ENCODE measurements at places on chromosomes 6 and 20.

DNA sequence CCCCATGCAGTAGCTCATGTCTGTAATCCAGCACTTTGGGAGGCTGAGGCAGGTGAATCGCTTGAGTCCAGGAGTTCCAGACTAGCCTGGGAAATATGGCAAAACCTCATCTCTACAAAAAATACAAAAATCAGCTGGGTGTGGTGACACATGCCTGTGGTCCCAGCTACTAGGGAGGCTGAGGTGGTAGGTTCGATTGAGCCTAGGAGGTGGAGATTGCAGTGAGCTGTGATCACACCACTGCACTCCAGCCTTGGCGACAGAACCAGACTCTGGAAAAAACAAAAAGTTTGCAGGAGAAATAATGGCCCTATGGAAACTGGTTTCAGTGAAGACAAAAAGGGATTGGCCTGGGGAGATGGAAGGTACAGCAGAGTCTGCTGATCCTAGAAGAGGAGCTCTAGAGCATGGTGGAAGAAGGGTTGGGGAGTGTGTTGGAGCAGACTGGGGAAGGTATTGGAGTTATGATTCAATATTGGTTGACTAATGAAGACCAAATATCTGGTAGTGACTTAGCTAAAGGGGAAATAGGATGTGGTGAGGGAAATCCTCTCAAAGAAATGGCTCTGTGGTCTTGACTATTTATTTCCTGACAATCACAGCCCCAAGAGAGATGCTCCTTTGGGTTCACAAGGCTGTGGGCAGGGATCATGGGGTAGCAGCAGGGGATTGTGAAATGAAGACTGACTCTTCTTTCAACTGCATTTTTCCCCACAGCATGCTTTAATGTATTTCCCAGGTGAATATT, 281.9 kb downstream of the UTRN start:
- DNase-seq = peak; percentile 28

- peak; percentile 54 for DNase-seq
Measured at GRCh38 chr20:19495905-19496703, 262.0 kb upstream of the RIN2 start.

DNA sequence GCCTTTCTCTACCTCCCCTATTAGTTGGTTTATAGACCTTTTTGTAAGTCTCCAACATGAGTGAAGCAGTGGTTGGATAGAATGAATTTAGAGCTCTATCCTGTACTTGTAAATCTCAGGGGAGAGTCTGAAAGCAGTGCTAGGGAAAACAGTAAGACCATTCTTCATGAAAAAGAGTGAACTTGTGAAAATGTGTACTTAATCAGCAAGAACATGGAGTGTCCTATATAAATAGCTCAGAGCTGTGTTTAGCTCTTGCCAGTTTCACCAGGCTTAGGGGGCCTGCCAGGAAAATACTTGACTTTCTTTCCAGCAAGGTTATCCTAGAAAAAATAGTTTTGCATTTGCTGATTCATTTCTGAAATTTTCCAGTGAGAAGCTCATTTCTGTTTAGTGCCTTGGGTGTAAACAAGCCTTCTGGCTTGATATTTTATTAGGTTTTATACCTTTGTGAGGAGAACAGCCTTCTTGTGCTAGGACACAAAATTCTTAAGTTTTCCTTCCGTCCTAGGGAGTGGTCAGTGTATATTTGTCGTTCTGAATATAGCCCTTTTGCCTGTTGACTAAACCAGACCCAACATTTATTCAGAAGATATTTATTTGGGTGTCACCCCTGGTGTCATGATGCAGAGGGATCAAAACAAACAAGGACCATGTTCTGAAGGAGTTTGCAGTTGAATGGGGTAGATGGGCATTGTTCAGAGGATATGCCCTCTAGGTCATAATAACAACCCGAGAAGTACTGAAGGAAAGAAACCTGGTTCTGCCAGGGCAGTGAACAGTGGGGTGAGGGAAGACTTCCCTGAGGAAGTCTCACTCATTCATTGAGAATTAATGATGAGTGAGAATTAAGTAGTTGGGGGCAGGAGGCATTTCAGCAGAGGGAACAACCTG, 7.6 kb downstream of the ARFGEF2 start:
- peak; percentile 30 for DNase-seq

GRCh38 chr20:19648024-19648423, 110.0 kb upstream of the RIN2 start:
- DNase-seq = no peak

- DNase-seq = peak; percentile 67
Measured at GRCh38 chr6:142760152-142760551, 184.8 kb downstream of the HIVEP2 start.

DNA sequence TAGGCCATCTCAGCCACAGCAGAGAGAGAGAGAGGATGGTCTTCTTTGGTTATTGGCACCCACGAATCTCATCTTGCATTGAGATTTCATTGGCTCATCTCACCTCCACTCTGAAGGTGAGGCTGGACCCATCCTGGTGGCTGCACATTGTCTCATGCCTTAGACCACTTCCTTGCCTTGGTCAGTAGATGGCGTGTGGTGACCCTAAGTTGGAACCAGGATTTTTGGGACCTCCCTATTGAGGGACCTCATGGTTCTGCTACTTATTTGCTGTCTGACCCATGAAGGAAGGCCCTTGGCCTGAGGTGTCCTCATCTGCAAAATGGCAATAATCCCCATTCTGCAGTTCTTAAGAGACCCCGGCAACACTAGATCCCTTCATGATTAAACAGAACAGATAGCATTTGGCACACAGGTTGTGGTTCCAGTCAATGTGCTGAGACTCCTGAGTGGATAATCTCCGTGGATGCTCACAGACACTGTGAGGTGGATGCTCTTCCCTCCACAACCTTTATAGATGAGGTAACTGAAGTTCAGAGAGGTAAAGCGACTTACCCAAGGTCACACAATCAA, 21.5 kb upstream of the AAR2 start:
- peak; percentile 13 for DNase-seq

- DNase-seq = no peak
Measured at GRCh38 chr6:75600768-75601167, 912 bp upstream of the SENP6 start.

GRCh38 chr6:133756078-133756695, 132.7 kb upstream of the TCF21 start:
- DNase-seq = peak; percentile 65

DNA sequence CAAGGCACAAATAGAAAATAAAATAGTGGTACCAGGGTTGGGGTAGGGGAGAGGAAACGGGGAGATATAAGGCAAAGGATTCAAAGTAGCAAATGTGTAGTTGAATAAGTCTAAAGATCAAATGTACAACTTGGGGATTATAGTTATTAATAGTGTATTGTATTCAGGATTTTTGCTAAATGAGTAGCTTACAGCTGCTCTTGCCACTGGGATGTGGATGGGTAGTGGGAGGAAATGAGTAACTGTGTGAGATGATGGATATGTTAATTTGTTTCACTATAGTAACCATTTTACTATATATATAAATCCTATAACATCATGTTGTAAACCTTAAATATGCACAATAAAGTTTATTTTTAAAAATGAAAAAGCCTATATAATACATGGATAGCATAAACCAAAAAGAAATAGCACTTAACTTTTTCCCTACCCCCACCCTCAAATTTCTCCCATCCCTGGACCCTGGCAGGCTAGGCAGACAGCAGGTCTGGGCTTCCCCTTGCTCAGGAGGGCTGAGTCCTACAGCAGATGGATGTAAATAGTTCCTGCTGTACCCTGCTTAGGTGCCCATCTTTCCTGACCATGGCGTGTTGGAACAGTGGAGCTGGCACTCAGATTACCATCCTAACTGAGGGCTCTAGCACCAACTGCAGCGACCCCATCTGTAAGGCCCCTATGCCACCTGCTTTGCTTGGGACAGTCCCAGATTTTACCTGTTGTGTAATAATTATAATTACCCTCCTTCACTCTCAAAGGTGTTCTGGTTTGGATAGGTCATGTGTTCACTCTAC, 28.6 kb upstream of the PBOV1 start:
- peak; percentile 44 for DNase-seq

DNA sequence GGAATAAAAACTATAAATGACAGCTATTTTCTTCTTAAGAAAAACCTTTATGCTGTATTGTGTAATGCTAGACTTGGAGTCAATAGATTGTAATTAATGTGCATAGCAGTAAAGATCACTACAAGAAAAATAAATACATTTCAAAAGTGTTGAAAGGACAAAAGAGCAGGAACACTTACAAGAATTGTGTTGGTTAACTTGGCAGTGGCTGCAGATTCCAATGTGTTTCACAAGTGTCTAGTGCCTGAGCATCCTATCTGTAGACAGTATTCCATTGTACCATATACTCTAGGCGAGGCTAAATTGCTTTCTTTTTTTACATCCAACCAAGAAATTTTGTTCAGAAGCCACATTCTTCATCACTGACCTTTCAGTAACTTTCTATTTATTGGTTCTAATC, 924.1 kb downstream of the EPHA7 start:
- DNase-seq = peak; percentile 86

DNA sequence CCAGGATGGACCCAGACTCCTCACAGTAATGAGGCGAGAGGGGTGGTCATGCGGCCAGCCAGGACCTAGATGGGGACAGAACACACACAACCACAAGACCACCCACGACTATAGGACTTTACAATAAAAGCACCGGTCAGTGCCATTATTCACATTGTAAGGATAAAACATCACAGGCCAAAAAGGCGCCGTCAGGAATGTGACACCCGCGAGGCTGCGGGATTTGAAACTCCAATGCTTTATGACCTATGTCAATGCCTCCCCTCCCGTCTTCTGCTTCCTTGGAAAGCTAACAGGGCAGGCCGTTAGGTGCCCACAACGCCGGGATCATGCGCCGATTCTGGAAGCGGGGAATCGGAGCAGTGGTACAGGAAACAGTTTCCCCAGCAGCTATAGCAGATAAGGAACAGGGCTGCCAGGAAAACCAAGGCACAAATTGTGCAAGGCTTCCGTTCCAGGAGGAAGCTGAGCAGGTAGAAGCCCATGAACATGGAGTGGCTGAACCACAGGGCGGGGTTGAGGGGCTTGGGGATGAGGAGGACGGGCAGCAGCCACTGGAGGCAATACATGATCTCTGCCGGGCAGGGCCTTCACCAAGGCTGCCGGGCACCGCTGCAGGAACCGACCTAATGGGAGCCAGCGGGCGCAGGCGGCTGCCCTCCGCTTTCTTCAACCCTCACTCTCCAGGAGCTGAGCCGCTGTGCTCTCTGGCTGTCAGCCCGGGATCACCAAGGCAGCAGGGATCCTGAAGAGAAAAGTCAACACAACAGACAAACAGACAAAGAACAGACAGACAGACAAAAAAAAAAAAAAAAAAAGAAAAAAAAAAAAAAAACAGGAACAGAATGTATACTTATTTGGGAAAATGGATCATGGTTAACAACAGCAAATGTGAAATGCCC, 2.2 kb upstream of the NNAT start:
- no peak for DNase-seq

- DNase-seq = no peak
Measured at GRCh38 chr6:44011350-44011920, 115.8 kb downstream of the MRPL14 start.

DNA sequence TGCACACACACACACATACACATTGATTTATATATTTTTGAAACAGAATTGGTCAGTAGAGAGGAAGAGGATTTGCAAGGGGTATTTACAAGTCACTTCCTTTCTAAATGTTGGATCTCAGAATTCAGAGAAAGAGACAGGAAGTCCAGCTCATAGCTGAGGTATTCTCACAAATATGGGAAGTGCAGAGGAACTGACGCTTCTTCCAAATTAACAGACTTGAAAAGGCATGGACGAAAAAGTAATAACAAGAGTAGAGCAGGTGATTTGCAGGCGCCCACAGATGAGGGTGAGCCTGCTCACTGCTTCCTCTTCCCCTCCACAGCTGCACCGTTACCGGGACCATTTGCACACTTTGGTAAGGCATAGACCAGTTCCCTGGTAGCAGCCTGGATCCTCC, 246.4 kb downstream of the PHACTR1 start:
- peak; percentile 39 for DNase-seq

DNA sequence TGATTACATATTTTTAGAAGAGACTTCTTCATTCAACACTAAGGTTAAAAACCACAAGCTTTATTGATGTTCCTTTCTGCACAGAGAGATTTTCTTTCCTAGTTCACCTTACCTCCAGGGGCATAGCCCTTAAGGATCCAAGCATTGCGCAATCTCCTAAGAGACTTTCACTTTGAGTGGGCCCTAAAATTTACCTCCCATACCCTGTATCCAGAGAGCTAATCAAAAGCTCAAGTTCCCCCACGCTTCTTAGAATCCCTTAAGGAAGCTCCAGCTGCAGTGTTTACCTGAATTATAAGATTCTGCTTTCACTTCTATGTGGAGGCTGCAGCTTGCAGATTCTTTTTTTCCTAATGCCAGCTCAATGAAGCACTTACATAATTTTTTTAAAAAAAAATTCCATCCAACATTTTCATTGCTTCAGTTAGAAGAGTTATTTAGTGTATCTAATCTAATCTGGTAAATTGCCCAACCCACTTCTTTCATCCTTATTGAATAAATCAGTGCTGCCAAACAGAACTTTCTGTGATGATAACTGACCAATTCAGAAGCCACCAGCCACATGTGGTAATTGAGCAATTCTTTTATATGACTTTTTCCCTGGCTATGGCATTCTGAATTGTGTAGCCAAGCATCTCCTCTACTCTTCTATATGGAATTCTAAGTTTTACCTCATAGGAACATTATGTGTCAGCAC, 24.6 kb upstream of the SPTLC3 start:
- DNase-seq = peak; percentile 9

GRCh38 chr6:130020073-130020906, 1.9 kb downstream of the L3MBTL3 start:
- DNase-seq = no peak

DNA sequence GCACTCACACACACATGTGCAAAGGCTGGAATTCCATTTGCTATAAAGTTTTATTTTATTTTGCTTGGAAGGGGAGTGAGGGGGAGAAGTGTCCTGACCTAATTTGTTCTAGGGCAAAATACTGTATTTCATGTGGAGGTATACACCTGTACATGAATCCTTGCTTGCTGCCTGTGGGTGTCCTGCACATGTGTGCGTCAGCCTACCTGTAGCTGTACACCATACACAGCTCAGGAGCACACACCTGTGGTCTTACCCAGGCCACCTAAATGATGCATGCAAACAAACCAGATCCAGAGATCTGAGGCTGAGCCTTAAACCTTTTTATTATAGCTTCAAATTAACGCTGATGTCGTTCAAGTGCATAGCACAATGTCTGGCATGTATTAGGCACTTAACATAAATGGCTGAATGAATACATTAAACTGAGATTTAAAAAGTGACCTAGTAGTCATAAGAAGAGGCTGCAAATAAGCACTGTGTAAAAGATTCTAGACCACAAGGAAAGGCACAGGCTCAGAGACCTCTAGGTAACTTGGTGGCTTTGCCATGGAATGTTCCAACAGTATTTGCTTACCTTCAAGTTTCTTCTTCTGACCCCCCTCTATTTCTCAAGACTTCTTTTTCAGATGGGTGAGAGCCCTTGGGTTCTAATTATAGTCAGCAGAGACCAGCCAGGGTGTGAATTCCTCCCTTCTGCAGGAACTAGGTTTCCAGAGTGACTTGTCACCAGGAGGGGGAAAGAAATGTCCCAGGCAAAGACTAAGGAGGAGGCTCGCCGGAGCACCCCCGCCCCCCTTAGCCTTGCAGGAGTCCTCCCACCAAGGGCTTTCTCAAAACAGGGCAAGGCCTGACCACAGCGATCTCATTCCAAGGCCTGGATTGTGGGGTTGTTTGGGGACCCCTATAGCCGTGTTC, 13.4 kb downstream of the FOXC1 start:
- no peak for DNase-seq

- no peak for DNase-seq
Measured at GRCh38 chr6:161354276-161354840, 80.5 kb upstream of the AGPAT4 start.

Measured in fibroblast of skin of abdomen (primary cell).